ENCODE measurements at places on chromosomes 5 and 9.

GRCh38 chr9:15305470-15305869 is 1.5 kb downstream of the TTC39B start:
- no peak for DNase-seq

- DNase-seq = no peak
Observed at GRCh38 chr5:51395666-51396356, 12.6 kb downstream of the ISL1 start.

- no peak for DNase-seq
Observed at GRCh38 chr5:80220245-80220897, 35.5 kb downstream of the SERINC5 start.

DNA sequence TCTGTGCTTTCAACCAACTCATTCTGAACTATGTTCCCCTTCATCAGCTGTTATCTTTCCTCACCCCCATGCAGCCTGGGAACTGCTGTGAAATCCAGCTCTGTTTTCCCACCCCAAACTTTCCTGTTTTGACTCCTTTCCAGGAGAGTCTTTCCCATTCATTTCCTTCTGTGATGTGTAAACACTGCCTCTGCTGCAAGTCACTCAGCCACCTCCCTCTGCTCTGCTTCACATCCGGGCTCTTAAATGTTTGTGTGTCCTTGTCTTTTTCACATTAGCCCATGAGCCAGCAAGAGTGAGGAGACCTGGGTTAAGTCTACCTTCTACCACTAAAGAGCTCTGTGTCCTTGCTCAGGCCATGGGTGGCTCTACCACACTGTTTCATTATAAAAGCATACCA is 137.5 kb downstream of the ICE1 start:
- DNase-seq = no peak

- DNase-seq = no peak
Observed at GRCh38 chr9:109969573-109970237, 189.7 kb downstream of the PALM2AKAP2 start.

DNA sequence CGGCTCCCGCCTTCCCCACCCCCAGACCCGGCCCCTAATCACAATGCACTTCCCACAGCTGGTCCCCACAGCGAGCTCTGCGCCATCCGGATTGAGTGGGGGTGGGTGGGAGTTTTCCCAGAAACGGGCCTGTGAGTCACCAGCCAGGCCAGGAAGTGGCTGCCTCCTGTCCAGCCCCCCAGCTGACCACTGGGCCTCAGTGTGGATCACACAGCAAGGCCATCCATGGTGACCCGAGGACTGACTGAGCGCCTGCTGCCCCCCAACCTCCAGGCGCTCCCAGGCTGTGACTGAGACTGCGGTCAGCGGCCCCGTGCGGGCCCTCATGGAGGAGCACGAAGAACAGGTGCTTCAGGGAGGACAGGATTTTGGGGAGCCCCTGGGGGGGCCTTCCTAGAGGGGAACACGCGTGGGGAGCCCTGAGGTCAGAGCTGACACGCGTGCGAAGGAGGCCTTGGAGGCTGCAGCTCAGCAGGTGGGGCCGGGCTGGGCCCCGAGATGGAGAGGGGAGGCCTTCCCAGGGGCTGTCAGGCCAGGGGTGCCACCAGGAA is 48.3 kb upstream of the EGFL7 start:
- no peak for DNase-seq

GRCh38 chr5:9197881-9198260 is 348.0 kb downstream of the SEMA5A start:
- no peak for DNase-seq

GRCh38 chr5:17730421-17730820 is 96.2 kb downstream of the TAF11L14 start:
- no peak for DNase-seq

- no peak for DNase-seq
Observed at GRCh38 chr5:31934156-31934555, 240.0 kb downstream of the GOLPH3 start.

DNA sequence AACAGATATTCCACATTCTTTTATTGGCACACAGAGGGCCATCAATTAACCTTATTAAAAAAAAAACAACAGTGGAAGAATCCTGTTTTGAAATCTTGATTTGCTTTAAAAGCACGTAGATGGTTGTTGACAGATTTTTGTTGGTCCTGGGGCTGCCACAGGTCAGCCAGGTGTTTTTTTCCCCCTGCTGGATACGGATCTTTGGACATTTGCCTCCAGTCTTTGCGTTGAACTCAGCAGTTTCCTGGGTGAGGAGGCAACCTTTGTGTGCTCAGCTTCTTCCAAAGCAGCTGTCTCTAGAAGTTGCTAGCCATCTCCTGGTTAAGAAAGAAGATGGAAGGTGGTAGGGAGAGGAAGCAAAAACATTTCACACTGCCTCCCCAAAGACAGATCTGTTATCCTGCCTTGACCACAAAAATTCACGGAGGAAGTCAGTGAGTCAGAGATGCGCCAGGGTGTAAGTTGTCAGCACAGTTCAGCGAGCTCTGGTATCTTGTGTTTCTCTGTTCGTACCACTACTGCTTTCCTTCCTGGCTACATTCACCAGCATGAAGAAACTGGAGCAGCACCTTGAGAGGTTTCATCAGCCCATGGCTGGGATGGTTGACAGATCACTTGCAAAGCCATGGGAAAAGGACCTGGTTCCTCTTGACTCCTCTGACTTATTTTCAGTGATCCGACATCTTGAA is 207.3 kb downstream of the ARHGAP26 start:
- DNase-seq = no peak

GRCh38 chr9:88266416-88266815 is 121.8 kb upstream of the SPIN1 start:
- DNase-seq = no peak

DNA sequence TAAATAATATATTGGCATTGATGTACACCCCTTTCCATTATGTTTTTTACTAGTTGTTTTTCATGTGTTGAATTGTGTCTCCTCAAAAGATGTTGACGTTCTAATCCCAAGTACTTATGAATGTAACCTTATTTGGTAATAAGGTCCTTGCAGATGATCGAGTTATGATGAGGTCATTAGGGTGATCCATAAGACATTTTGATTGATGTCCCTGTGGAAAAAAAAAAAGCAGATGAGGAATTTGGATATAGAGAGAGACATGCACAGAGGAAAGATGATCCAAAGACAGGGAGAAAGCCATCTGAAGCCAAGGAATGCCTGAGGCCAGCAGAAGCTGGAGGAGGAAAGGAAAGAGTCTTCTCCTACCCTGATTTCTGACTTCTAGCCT is 632.7 kb downstream of the TLR4 start:
- no peak for DNase-seq

- peak; percentile 75 for DNase-seq
Observed at GRCh38 chr9:76716085-76716672, 48.1 kb upstream of the PCA3 start.

- DNase-seq = no peak
Observed at GRCh38 chr5:109199799-109200620, 209.8 kb downstream of the PJA2 start.

GRCh38 chr9:121909111-121909510 is 184.0 kb downstream of the TTLL11 start:
- DNase-seq = no peak

DNA sequence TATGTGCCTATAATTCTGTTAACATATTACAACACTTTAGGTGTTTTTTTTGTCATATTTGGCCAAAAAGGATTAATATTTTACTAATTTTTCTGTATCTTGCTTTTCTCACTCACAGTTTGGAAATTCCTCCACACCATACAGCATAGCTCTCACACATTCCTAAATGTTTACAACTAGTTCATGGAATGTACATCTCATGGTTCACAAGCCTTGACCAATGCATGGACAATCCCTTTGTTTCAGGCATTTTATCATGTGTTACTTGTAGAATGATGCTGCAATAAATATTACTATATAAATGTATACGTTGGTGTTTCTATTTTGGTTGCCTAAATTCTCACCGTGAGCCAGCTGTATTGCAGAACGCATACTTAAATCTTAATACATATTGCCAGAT is 80.5 kb upstream of the SPATA31C2 start:
- DNase-seq = no peak

DNA sequence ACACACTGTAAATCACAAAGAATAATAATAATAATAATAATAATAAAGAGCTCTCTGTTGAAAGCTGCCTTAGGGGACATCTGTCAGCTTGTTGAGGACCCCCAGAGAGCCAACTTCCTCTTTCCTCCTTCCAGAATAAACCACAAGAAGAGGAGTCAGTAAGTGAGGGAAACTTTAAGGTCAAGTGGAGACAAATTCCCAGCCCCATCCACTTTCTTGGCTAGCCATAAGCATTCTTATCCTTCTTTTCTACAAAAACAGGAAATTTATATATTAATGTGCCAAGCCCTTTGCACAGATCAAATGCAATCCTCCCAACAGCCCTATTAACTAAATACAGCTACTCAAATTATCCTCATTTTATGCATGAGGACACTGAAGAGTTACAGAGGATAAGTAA is 9.4 kb upstream of the C5orf58 start:
- DNase-seq = no peak

DNA sequence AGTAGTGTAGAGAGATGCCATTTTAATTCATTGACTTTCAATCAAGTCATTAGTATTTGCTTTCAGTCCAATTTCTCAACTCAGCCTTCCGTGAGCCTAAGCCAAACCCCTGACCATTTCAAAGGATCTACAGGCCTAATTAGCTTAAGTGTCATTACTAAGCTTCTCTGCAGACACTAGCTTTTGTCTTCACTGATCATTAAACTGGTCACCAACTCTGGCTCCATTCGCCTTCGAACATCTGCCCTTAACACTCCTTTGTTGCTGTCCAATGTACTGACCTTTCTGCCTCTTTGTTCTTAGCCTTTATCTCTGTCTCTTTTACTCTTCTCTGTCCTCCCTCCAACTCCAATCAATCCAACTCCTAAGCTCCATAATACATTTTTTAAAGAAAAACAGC is 299.3 kb downstream of the DIRAS2 start:
- DNase-seq = no peak

GRCh38 chr9:127218818-127219217 is 45.8 kb upstream of the GARNL3 start:
- no peak for DNase-seq

DNA sequence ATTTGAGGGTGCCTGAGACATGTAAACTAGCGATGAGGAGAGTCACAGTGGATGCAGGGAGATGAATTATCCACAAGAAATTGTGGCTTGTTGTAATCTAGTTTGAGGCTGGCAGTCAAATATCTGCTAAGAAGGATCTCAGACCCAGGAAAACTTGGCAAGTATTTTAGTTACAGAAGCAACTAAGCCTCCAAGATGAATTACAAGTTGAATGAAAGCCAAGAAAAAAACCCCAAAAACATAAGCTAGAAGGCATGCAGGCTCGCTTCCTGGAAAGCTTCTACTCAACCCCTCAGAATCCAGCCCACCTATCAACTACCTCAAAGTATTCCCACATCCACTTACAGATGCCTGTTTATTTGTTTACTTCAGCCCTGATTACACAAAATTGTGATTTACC is 696.9 kb downstream of the MAT2B start:
- no peak for DNase-seq

- DNase-seq = no peak
Observed at GRCh38 chr5:35828082-35828598, 28.6 kb upstream of the IL7R start.

DNA sequence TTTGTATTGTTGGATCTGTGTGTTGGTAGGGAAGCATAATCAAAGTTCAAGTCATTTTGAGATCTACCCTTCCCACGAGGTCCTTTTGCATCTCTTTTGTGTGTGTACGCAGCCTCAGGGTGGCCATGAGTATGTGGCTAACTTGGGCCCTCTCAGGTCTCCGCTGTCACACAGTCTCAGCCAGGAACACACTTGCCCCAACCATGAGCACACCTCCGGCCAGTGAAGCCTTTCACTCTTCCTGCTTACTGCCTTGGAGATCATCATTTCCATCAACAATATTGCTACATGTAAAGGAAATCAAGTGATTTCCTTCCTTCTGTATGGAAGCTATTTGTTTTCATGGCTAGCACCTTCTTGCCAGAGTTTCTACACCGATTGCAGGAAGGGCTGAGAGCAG is 13.9 kb downstream of the ZNF346 start:
- DNase-seq = no peak

DNA sequence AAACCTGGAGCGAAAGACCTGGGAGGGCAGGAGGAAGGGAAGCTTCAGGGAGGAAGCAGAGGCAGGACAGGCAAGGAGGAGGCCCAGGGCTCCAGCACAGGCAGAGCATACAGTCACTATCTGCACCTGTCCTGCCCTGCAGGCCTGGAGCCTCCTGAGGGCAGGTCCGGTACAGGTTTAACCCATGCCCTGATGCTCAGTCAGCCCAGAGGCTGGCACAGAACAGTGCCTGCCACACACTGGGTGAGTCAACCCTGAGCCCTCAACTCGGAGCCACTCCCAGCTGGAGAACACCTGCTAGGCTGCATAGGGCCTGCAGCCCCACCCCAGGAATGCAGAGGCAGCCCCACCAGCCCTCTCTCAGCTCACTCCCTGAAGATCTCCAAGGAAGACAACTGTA is 161.5 kb upstream of the PHYKPL start:
- DNase-seq = no peak

DNA sequence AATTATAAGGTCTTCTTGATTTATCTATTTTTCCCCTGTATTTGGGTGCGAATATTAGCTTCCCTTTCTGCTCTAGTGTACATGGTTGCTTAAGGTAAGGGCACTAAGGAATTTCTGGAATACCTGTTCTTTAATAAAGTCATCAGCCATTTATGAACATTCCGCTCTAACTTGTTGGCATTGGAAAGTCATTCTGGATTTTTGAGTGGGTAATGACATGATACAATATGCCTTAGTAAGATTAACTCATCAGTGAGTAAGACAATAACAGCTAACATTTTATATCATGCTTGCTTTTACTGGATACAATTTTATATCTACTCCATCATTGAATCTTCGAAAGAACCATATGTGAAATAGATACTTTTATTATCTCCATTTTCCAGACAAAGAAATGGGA is 196.1 kb downstream of the ARRDC3 start:
- no peak for DNase-seq

GRCh38 chr5:160054047-160054446 is 45.1 kb downstream of the TTC1 start:
- DNase-seq = no peak

GRCh38 chr5:16271851-16272250 is 92.3 kb upstream of the MARCHF11 start:
- DNase-seq = no peak

GRCh38 chr9:121317737-121318630 is 50.0 kb downstream of the GSN start:
- no peak for DNase-seq

- no peak for DNase-seq
Observed at GRCh38 chr5:11955331-11955730, 51.1 kb upstream of the CTNND2 start.

DNA sequence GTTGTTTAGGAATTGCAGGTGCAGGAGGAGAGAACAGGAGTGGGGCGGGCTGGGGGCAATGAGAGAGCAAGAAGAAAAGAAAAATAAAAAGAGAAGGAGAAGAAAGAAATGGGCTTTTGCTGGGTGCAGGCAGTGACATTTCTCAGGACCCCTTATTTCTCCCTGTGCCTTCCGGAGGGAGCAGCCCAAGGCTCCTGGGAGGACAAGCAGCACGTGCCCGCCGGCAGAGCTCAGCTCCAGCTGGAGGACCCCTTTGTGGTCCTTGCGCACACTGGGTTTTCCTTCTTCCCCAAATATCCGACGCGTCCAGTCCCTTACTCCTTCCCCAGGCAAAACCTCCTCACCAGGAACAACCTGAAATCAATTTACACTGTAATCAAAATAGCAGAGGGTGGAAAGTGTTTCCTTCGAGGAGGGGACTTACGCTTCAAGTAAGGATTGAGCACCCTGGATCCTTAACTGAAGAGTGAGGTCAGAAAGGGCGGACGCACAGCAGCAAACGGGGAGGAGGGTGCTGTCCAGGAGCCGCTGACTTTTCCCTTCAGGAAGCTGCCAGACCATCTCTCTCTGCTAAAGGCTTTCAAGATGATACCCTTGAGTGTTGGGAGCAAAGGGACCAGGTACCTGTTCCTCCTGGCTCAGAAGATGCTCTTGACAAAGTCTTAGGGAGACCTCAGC is 2.1 kb downstream of the BTNL9 start:
- no peak for DNase-seq

Data from hepatocyte (in vitro differentiated cells).